A549 treated with Mapracorat at 1 μM for 4 hours (cell line): ENCODE measurements at places on chromosomes 5 and 9. TPM values are rescaled to one million over a fixed set of nuclear protein-coding genes. Genes with fewer than 3 reads are reported as not detected.

Gene GRM6
- total RNA-seq: not detected in 5 replicates

Gene PTRH1
- total RNA-seq: 13.2 to 21.4 TPM (median 18.8 TPM) in 5 replicates

Gene IL13
- total RNA-seq: 0.11 to 0.14 TPM in 2 of 5 replicates, not detected in the others

Gene WHRN
- total RNA-seq: 5.0 to 8.2 TPM (median 6.9 TPM) in 5 replicates

Gene SLC34A3
- total RNA-seq: 0.08 to 0.28 TPM (median 0.09 TPM) in 3 of 5 replicates, not detected in the others

Gene CDH9
- total RNA-seq: not detected in 5 replicates

Gene LRRTM2
- total RNA-seq: not detected in 5 replicates

Gene FOCAD
- 14.4 to 17.3 TPM (median 16.2 TPM) in 5 replicates for total RNA-seq

Gene ANKH
- total RNA-seq: 13.8 to 24.3 TPM (median 23.0 TPM) in 5 replicates

Gene CATSPER3
- 0.22 to 0.41 TPM (median 0.37 TPM) in 5 replicates for total RNA-seq

Gene SHISAL2B
- not detected in 5 replicates for total RNA-seq

Gene FBP1
- total RNA-seq: 0.13 TPM in 1 of 5 replicates, not detected in the others

Gene SPINK1
- total RNA-seq: 0.43 to 1.9 TPM (median 1.4 TPM) in 4 of 5 replicates, not detected in the other

Gene SLC25A25
- 7.5 to 9.5 TPM (median 9.1 TPM) in 5 replicates for total RNA-seq

Gene GNAQ
- 13.7 to 16.6 TPM (median 15.3 TPM) in 5 replicates for total RNA-seq
